Naive thymus-derived CD8-positive, alpha-beta T cell (primary cell): ENCODE measurements at places on chromosomes 13 and 19. TPM values are rescaled to one million over a fixed set of nuclear protein-coding genes. Genes with fewer than 3 reads are reported as not detected.

DNA sequence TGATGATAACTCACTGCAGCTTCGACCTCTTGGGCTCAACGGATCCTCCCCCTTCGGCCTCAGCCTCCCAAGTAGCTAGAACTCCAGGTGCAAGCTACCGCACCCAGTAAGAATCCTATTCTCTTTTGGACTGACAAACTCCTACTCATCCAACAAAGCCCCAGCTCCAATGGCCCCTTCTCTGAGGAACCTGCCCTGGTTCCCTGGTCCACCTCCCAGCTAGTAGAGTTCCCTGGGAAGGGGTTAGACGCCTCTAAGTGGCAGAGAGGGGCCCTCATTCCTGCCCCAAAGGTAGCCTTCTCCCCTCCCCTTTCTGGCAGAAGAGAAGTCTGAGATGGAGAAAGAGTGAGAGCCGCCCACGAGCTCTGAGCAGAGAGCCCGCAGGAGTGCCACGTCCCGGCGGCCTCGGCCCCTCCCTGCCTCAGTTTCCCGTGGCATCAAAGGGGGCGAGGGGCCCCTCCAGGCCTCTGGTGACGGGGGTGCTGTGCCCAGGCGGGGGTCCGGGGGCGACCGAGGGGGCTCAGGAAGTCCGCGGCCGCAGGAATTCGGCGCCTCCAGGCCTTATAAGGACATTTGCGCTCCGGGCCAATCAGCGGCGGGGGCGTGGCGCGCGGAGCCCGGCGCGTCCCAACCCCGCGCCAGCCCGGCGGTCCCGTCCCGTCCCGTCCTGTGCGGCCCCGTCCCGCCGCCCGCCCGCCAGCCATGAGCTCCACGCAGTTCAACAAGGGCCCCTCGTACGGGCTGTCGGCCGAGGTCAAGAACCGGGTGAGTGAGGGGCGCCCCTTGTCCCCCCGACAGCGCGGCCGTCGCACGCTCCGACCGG is at the start of gene CNN2:
Gene CNN2, plus strand, starts transcription at position 649 of the 823 bp plus-strand sequence. Its CDS starts 54 bp downstream, at position 703.
- peak; percentile 50 for DNase-seq

The PSPN gene
- 1.1 TPM for polyA plus RNA-seq

- DNase-seq = no peak
Observed at GRCh38 chr19:33622809-33623511, 1.2 kb downstream of the CHST8 start.

- DNase-seq = no peak
Observed at GRCh38 chr13:106433066-106433465, 102.4 kb downstream of the EFNB2 start.

- peak; percentile 76 for DNase-seq
Observed at GRCh38 chr19:46614114-46614722, 10.7 kb downstream of the PTGIR start.

The ICAM4 gene
- polyA plus RNA-seq = 0.42 TPM

DNA sequence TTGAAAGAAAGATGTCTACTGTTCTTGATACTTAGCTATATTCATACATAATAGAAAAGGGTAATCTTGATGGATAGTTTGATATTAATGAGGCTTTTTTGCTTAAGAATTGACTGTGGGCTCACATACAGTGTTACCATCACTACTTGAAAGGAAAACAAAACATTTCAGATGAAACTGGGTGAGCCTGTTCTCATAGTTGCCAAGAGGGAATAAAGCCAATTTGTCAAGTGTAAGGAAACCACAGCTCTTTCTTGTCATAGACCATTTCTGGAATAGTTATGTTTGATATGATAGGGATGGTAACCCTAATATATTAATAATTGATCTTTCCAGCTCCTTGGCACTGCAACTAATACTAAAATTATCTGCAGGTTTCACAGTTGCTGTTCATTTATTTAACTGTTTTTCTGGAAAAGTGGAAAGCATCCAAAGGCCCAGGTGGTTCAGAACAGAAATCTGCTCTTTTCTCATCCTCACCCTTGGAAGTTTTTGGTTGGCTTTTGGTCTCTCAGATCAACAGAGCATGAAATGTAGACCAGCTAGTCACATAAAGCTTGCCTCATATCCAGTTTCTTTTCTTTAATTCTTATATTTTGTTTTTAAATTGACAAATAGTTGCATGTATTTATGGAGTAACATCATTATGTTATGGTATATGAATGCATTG is 43.2 kb downstream of the ARHGEF7 start:
- no peak for DNase-seq

- DNase-seq = no peak
Observed at GRCh38 chr19:12841094-12841493, 2.8 kb downstream of the MAST1 start.

DNA sequence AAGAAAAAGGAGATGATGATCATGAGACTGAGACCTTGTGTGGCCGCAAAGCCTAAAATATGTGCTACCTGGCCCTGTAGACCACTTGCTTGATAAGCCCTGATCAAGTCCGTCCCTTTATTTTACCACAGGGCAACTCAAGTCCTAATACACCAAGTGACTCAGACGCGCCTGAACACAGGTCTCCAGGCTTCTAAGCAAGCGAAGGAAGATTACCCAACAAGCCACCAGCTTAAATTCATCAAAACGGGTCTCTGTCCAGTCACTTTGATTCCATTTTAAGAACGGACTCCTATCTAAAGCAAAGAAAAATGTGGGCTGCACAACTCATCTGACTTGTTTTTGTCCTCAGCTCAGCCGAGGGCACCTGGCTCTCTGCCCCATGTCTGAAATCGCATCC is 26.8 kb downstream of the SLC7A1 start:
- DNase-seq = no peak

DNA sequence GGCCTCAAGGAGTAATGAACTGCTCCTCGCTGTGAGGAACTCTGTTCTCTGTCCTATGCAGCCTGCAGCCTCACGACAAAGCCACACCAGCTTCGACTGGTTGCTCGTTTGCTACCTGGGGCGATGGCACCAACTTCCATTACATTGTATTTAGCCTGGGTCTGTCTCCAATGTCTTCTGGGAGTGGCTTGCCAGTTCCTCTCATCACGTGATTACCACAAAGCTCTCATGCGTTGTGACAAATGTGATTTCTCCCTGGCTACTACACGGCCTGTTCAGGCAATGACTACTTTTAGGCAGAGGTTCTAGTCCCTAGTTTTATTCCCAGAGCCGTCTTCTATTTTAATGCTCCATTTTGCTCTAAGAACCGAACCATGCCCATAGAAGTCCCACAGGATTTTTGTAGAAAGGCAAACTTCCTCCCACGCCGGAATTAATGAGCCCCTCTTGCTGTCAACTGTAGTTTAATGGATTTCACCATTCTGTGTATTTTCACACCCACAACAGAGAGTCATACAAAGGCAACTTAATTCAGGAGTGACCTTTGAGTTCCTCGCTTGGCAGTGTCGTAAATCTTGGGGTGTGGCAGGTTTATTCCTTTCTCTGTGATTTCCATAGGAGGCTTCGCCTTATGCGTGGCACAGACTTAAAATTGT is 351.9 kb downstream of the EFNB2 start:
- DNase-seq = no peak

The WDR88 gene
- polyA plus RNA-seq = 0.27 TPM

GRCh38 chr13:44692173-44692713 is 116.1 kb upstream of the TSC22D1 start:
- no peak for DNase-seq

The ZNF154 gene
- polyA plus RNA-seq = 2.4 TPM

GRCh38 chr13:106184790-106185189 is 350.7 kb downstream of the EFNB2 start:
- no peak for DNase-seq

DNA sequence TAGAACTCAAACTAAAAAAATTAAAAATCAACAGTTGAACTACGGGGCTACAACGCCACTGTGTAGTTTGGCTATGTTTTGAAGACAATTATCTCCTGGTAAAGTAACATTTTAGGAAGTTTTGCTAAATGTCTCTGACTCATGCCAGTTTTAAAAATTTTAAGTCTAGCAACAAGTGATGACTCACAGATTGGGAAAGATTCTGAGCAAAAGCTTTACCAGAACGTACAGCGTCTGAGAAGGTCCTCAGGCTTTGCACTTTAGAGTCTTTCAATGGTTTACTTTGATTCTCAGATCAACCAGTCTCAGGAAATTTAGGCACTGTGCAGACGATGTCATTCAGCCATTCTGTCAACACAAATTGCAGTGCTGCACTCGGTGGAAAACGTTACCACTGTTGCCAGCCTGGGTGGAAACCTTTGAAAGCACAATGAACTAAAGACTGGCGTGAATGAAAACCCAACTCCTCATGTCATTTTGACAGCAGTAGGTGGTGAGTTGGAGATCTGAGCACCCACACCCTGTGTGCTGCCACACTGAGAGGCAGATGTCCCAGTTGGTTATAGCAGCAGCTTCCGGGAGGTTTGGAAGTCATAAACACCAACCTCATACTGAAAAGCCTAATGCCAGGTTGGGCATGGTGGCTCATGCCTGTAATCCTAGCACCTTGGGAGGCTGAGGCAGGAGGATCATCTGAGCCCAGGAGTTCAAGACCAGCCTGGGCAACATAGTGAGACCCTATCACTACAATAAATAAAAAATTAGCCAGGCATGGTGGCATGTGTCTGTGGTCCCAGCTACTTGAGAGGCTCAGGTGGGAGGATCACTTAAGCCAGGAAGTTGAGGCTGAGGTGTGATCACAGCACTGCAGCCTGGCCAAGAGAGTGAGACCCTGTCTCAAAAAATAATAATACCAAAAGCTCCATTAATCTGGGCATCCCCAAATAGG is 6.3 kb upstream of the WTIP start:
- no peak for DNase-seq

- DNase-seq = peak; percentile 64
Observed at GRCh38 chr13:114099918-114100445, 32.4 kb downstream of the RASA3 start.

GRCh38 chr13:34942732-34943435 is 814 bp downstream of the NBEA start:
- no peak for DNase-seq

GRCh38 chr19:28927456-28927855 is 285.5 kb downstream of the UQCRFS1 start:
- no peak for DNase-seq

- DNase-seq = no peak
Observed at GRCh38 chr13:107642831-107643230, 572.5 kb downstream of the LIG4 start.

- DNase-seq = no peak
Observed at GRCh38 chr13:76994281-76994680, 2.4 kb downstream of the CLN5 start.

The CD22 gene
- not detected for polyA plus RNA-seq

The SMAD9 gene
- polyA plus RNA-seq = 0.07 TPM

- DNase-seq = no peak
Observed at GRCh38 chr19:35816846-35817245, 4.2 kb upstream of the PRODH2 start.

- no peak for DNase-seq
Observed at GRCh38 chr13:58032676-58033460, 401.3 kb downstream of the PCDH17 start.

DNA sequence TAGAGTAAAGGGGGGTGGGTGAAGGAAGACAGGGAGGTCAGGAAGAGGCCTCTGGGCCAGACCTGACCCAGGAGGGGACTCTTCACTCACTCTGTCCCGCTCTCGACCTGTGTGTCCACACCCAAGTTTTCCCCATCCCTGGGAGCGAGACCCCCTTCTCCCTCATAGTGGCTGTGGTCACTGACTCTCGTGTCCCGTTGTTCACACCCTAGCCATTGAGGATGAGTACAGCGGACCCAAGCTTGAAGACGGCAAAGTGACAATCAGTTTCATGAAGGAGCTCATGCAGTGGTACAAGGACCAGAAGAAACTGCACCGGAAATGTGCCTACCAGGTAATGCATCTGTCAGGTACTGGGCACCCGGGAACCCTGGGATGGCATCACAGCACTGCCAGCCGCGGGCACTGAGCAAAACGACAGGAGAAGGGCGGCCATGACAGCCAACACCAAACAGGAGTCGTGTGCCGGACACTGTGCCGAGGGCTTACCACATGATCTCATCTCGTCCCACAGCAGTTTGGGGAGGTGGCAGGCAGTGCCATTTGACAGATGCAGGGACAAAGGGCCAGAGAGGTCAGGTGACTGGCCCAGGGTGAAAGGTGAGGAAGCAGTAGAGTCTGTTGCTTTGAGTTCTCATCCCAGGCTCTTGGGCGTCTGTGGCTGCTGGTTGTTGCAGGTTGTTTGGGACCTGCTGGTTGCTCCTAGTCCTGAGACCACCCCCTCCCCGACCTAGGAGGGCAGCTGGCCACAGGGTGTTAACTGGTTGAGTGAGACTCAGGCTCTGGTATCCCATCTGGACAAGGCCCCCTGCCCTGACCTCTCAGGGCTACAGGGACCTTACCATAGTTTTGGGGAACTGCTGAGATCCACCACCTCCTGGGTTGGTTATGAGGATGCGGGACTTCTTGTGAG is 29.6 kb downstream of the PPP5C start:
- DNase-seq = no peak

The ZIK1 gene
- polyA plus RNA-seq = 7.9 TPM

- DNase-seq = no peak
Observed at GRCh38 chr13:84187626-84188025, 305.4 kb upstream of the SLITRK1 start.

DNA sequence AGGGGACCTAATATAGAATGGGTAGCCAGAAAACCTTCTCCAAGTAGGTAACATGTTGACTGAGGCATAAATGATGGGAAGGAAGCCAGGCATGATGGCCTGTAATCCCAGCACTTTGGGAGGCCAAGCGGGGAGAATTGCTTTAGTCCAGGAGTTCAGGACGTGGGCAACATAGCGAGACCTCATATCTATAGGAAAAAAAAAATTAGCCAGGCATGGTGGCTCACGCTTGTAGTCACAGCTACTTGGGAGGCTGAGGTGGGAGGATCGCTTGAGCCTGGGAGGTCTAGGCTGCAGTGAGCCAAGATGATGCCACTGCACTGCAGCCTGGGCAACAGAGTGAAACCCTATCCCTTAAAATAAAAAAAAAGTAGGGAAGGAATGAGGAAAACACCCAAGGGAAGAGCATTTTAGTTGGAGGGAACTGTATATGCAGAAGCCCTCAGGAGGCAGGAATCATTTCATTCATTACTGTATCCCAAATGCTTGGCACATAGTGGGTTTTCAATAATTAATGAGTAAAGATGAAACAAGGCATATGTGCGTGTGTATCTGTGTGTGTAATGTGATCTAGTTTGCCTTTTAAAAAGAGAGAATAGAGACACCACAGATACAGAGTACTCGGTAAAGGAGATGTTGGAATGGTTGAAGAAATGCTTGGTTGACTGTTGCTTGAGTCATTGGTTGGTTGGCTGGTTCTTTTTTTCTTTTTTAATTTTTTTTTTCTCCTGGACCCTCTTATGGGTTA is 2.2 kb upstream of the NUP62 start:
- DNase-seq = no peak

DNA sequence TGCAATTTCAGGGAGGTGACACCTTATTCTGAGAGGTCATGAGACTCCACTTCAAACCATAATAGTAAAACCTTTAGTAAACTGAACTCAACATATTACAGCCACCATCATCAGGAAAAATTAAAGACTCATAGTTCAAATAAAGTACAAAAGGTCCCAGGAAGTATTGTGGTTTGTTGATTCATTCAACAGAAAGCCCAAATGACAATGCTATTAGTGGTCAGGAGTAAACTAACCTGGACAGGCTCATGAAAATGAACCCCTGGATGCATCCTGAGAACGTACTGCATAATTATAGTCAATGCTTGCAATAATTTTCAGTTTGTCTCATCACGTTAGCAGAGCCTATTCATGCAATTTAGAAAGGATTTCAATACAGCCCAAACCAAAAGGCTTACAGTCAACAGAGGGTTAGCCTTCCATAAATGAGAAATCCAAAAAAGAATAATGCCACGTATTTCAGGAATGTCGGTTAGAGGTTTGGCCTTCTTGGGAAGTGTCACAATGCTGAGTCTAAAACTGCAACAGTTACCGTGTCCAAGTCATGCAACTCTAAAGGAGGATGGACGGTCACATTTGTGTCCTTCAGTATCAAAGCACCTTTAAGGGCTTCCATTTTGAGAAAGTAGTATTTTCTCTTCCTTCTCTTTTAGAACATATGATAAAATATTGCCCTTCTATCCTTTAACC is 280.8 kb downstream of the ABCC4 start:
- DNase-seq = no peak
